ENCODE measurements at places on chromosomes 6 and 20.

GRCh38 chr20:50717974-50718761, 13.2 kb upstream of the PARD6B start:
- DNase-seq: no peak
- no peaks in the 10 kb centered on the region for H3K36me3 ChIP-seq
- no peaks in the 10 kb centered on the region for H3K27me3 ChIP-seq
- no peaks in the 10 kb centered on the region for H3K4me1 ChIP-seq
- H3K4me3 ChIP-seq: no peak overlapping the region

DNA sequence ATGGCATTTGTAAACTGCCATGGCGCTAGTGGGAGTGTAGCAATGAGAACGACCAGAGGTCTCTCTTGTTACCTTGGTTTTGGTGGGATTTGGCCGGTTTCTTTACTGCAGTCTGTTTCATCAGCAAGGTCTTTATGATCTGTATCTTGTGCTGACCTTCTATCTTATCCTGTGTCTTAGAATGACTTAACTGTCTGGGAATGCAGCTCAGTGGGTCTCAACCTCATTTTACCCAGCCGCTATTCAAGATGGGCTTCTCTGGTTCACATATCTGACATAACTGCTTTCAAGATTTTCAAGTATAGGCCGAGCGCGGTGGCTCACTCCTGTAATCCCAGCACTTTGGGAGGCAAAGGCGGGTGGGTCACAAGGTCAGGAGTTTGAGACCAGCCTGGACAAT, 1.9 kb upstream of the SFT2D1 start:
- no peak for DNase-seq
- H3K36me3 ChIP-seq: peaks cover 2% of the 10 kb centered on the region
- H3K4me3 ChIP-seq: no peak overlapping the region
- H3K27me3 ChIP-seq: no peaks in the 10 kb centered on the region
- peaks cover 27% of the 10 kb centered on the region for H3K4me1 ChIP-seq

GRCh38 chr6:53898026-53898795, 103.4 kb downstream of the LRRC1 start:
- no peaks in the 10 kb centered on the region for H3K27me3 ChIP-seq
- H3K27ac ChIP-seq: no peak overlapping the region
- no peak for DNase-seq
- peaks cover 4% of the 10 kb centered on the region for H3K36me3 ChIP-seq
- no peak overlapping the region for H3K4me3 ChIP-seq
- peaks cover 4% of the 10 kb centered on the region for H3K4me1 ChIP-seq

DNA sequence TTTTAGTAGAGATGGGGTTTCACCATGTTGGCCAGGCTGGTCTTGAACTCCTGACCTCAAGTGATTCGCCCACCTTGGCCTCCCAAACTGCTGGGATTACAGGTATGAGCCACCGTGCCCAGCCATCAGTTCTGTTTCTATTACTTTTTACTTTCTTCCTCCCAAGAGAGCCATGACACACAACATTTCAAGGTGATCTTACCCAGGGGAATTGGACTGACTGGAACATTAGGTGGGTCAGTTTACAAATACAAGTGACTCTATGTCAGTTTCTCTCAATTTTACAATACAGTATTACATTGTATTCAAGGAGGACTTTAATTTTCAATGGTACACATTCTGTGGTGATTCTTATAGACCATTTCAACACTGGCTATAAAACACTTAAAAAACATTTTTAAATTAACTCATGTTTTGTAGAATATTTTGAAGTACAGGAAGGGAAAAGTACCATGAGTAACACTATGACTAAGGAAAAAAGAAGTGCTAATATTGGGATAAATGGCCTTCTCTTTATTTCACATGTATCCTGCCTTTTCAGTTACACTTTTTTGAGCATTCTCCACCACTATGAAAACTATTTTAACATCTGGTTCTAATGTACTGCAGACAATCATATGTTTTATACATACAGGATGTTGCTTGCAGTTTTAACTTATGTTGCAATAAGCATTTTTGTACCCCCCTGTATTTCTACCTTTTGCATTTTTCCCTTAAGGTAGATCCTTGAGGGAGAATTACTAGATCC, 8.4 kb downstream of the TPBG start:
- H3K36me3 ChIP-seq: no peaks in the 10 kb centered on the region
- H3K4me3 ChIP-seq: no peak overlapping the region
- H3K27me3 ChIP-seq: peaks cover 5% of the 10 kb centered on the region
- H3K4me1 ChIP-seq: no peaks in the 10 kb centered on the region
- DNase-seq: no peak
- no peak overlapping the region for H3K27ac ChIP-seq

DNA sequence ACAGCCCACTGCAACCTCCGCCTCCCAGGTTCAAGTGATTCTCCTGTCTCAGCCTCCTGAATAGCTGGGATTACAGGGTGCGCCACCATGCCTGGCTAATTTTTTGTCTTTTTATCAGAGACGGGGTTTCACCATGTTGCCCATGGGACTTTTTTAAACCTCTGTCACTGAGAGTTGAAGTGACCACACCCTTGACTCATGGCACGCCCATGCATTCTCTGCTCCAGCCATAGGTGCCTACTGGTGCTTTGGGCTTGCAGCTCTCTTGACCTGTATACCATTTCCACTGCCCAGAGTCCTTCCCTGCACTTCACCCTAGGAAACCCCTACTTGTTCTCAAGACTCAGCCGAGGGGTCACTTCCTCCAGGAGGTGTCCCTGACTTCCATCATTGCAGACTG, 2.4 kb upstream of the SCRT2 start:
- no peak overlapping the region for H3K4me3 ChIP-seq
- no peak overlapping the region for H3K27ac ChIP-seq
- H3K36me3 ChIP-seq: no peaks in the 10 kb centered on the region
- peaks cover 14% of the 10 kb centered on the region for H3K4me1 ChIP-seq
- no peak for DNase-seq
- H3K27me3 ChIP-seq: peaks cover 47% of the 10 kb centered on the region

GRCh38 chr6:111183702-111184517, 96.6 kb downstream of the SLC16A10 start:
- H3K27ac ChIP-seq: no peak overlapping the region
- no peaks in the 10 kb centered on the region for H3K4me1 ChIP-seq
- DNase-seq: no peak
- H3K4me3 ChIP-seq: no peak overlapping the region

DNA sequence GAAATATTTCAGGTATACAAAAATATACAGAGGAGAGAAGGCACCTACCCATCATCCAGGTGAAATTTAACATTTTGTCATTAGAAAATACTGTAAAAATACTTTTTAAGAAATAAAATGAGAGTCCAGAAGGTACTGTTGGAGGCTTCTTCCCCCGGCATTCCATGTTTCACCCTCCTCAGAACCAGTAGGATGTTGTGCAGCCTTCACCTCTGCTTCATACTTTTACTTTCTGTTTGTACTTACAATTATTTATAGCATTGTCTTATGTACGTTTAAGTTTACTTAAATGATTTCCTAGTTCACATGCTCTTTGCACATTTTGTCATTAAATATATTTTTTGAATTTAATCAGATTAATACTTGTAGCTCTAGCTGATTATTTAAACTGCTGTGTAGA, 30.9 kb downstream of the TMEM200A start:
- H3K4me1 ChIP-seq: no peaks in the 10 kb centered on the region
- DNase-seq: peak; percentile 38
- no peaks in the 10 kb centered on the region for H3K36me3 ChIP-seq
- H3K27me3 ChIP-seq: no peaks in the 10 kb centered on the region
- H3K27ac ChIP-seq: no peak overlapping the region

GRCh38 chr6:63537201-63537958, 34.9 kb upstream of the LOC128125822 start:
- DNase-seq: no peak
- no peak overlapping the region for H3K4me3 ChIP-seq
- no peaks in the 10 kb centered on the region for H3K4me1 ChIP-seq
- H3K27me3 ChIP-seq: no peaks in the 10 kb centered on the region
- H3K36me3 ChIP-seq: no peaks in the 10 kb centered on the region

GRCh38 chr6:113375950-113376846, 480.9 kb upstream of the MARCKS start:
- no peaks in the 10 kb centered on the region for H3K4me1 ChIP-seq
- no peaks in the 10 kb centered on the region for H3K27me3 ChIP-seq
- no peak for DNase-seq
- no peak overlapping the region for H3K27ac ChIP-seq
- H3K36me3 ChIP-seq: no peaks in the 10 kb centered on the region
- no peak overlapping the region for H3K4me3 ChIP-seq

GRCh38 chr20:2386516-2387179, 5.9 kb downstream of the TGM6 start:
- no peak overlapping the region for H3K4me3 ChIP-seq
- no peaks in the 10 kb centered on the region for H3K27me3 ChIP-seq
- DNase-seq: no peak
- H3K36me3 ChIP-seq: no peaks in the 10 kb centered on the region

DNA sequence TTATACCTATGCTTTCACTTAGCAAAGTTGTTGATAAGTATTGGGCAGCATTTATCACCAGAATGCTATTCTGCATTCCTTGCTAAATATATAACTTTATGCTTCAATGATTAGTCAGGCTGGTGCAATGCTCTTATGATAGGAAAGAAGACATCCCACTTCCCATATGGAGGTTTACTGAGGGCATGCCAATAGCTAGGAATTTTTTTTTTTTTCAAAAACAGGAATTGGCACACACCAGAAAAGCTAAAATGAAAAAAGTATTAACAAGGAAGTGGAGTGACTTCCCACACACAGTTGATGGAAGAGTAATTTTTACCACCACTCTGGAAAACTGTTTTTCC, 90.8 kb downstream of the FRK start:
- H3K27me3 ChIP-seq: no peaks in the 10 kb centered on the region
- no peaks in the 10 kb centered on the region for H3K36me3 ChIP-seq
- no peaks in the 10 kb centered on the region for H3K4me1 ChIP-seq
- H3K4me3 ChIP-seq: no peak overlapping the region
- H3K27ac ChIP-seq: no peak overlapping the region

DNA sequence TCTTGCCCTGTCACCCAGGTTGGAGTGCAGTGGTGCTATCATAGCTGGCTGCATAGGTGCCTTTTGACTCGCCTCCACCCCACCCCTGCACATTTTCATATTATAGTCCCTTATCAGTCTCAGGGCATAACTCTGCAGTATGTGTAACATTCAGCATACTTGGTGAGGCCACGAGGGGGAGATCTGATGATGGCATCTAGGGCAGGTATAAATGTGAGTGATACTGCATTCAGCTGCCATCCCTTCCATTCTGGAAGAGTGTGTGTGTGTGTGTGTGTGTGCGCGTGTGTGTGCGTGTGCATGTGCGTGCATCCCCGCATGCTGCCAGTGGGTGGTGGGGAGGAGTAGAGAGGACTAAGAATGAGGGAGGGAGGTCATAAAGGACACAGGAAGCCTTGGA, 81.4 kb downstream of the JARID2 start:
- no peaks in the 10 kb centered on the region for H3K27me3 ChIP-seq
- peak overlapping the region; percentile 9 for H3K27ac ChIP-seq
- H3K36me3 ChIP-seq: no peaks in the 10 kb centered on the region
- H3K4me1 ChIP-seq: peaks cover 52% of the 10 kb centered on the region
- H3K4me3 ChIP-seq: no peak overlapping the region
- DNase-seq: no peak

DNA sequence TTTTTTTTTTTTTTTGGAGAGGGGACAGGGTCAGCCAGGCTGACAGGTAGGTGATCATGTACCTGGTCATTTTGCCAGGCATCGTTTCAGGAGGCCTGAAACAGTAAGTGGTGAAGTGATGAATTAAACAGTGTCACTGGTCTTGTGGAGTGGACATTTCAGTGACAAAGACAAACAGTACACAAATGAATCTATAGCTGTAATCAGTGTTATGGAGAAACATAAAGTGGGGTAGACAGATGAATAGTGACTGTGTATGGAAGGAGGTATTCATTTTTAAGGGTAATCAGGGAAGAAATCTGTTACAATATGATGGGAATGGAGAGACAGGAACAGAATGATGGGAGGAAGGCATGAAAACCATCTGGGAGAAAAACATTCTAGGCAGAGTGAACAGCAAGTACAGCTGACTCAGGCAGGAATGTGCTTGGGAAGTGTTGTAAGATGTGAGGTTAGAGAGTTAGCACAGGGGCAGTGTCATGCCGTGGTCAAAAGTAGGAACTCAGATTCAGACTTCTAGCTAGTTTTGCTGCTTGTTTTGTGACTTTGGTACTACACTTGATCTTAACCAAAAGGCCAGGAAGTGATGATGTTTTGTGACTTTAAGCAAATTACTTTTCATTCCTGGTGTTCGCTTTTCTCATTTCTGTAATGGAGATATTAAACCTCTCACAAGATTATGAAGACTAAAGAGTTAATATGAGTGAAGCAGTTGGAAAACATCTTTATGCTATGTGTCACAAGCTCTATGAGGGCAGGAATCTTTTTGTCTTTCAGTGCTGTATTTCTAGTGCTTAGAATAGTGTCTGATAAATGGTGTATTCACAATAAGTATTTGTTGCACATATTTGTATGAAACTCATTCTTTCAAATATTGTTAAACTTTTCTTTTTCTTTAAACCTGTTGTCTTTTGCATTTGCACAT, 43.4 kb downstream of the QKI start:
- no peaks in the 10 kb centered on the region for H3K27me3 ChIP-seq
- no peak overlapping the region for H3K4me3 ChIP-seq
- H3K4me1 ChIP-seq: peaks cover 9% of the 10 kb centered on the region
- H3K27ac ChIP-seq: peak overlapping the region; percentile 91

DNA sequence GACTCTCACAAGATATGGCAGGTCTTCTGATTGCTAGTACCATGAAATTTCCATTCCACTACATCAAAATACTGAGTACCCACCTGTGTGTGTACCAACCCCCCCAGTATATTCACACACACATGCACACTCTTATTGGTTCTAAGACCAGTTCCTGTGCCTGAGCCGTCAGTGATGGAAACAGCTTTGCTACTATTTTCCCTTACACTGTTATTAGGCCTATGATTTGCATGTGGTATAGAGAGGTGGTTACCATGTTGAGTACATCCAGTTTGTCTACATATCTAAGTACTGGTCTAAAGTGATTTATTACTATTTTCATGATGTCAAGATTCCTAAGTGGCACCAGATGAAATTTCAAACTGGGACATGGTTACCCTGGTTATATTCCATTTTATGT, 459.9 kb downstream of the BCKDHB start:
- no peaks in the 10 kb centered on the region for H3K4me1 ChIP-seq
- no peaks in the 10 kb centered on the region for H3K27me3 ChIP-seq
- no peak for DNase-seq

DNA sequence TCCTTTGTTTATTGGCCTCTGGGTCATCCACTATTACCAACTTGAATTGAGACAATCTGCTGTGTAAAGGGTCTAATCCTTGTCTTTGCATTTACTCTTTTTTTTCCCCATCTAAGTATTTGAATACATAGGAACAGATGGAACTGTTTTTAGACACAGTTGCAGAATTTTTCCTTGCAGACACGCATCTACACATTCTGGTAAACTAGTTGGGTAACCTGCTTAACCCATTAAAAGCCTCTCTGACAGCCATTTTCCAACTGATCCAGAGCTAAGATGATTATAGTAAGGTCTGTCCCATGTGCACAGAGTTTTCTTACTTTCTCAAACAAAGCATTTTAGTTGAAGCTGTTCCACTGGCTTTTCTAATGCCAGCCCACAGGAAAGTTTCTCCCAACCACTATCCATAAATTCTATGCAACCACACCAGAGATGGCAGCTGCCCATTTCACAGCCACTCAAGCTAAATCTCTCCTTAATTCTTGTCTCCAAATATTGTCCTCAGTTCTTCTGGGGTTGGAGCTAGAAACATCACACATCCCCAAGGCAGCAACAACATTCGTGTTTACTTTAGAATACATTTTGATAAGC, 492.1 kb downstream of the MAFB start:
- no peak overlapping the region for H3K4me3 ChIP-seq
- no peaks in the 10 kb centered on the region for H3K27me3 ChIP-seq
- no peak overlapping the region for H3K27ac ChIP-seq
- H3K4me1 ChIP-seq: no peaks in the 10 kb centered on the region
